ENCODE measurements at places on chromosomes 11 and 22. TPM values are rescaled to one million over a fixed set of nuclear protein-coding genes. Genes with fewer than 3 reads are reported as not detected.

DNA sequence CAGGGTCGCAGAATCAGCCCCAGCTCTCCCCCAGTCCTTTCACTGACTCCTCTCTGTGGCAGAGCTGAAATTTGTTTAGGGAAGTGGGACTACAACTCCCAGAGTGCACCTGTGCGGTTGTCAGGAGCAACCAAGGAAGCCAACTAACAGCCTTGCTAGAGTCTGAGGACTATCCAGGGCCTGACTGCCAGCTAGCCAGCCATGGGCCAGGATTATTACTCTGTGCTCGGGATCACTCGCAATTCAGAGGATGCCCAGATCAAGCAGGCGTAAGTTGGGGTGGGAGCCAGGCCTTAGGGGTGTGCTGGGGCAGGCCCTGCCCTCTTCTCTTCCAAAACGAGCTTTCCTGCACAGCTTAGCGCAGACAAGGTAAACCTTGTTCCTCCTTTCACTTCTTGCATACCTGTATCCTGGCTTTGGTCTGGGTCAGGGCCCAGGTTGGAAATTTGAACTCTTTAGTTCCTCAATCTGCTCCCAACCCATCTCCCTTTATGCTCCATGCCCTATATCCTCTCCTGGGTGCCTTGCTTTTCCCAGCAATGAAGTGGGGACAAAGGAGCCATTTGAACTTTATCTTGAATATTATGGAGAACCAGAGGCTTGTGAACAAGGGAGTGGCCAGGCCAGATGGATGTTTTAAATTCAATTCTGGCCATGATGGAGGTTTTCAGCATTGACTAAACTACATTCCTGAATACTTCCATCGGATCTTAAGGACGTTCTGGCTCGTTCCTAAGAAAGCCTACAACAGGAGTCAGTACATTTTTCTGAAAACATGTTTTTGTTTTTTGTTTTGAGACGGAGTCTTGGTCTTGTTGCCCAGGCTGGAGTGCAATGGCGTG lies at the start of gene DNAJB13:
DNAJB13 (plus strand) TSS at position 158 of the 842 bp plus-strand sequence; CDS start at position 202, 44 bp downstream.
- H3K27ac ChIP-seq = no peak within 1 kb of the TSS
- no peak for DNase-seq
- H3K36me3 ChIP-seq = no peaks in the 10 kb centered on the region
- peaks cover 7% of the 10 kb centered on the region for H3K27me3 ChIP-seq

- no peak for DNase-seq
- no peak overlapping the region for H3K27ac ChIP-seq
- no peaks in the 10 kb centered on the region for H3K4me1 ChIP-seq
- H3K27me3 ChIP-seq = peaks cover 6% of the 10 kb centered on the region
- no peaks in the 10 kb centered on the region for H3K36me3 ChIP-seq
These were observed 44.2 kb downstream of the TENM4 start for GRCh38 chr11:79396674-79397073.

GRCh38 chr11:122898799-122899198 lies 16.2 kb downstream of the JHY start:
- no peak for DNase-seq

DNA sequence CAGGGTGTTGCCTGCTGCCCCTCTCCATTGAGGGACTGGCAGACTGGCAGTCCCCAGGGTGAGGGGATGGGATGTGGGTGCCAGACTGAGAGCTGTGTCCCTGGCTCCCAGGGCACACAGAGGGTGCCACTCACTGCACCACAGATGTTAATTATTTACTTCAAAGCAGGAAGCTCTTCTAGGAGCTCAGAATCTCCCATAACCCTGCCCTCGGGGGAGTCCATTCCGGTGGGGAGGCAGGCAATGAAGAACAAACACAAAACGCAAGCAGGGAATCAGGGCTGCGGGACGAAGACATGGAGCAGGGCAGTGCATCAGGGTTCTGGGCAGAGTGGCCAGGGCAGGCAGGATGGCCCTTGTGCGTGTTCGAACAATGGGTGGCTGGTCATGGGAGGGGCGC lies 24.4 kb upstream of the FLRT1 start:
- no peaks in the 10 kb centered on the region for H3K27me3 ChIP-seq
- H3K4me1 ChIP-seq = peaks cover 17% of the 10 kb centered on the region
- no peak overlapping the region for H3K4me3 ChIP-seq
- DNase-seq = no peak
- no peaks in the 10 kb centered on the region for H3K36me3 ChIP-seq

DNA sequence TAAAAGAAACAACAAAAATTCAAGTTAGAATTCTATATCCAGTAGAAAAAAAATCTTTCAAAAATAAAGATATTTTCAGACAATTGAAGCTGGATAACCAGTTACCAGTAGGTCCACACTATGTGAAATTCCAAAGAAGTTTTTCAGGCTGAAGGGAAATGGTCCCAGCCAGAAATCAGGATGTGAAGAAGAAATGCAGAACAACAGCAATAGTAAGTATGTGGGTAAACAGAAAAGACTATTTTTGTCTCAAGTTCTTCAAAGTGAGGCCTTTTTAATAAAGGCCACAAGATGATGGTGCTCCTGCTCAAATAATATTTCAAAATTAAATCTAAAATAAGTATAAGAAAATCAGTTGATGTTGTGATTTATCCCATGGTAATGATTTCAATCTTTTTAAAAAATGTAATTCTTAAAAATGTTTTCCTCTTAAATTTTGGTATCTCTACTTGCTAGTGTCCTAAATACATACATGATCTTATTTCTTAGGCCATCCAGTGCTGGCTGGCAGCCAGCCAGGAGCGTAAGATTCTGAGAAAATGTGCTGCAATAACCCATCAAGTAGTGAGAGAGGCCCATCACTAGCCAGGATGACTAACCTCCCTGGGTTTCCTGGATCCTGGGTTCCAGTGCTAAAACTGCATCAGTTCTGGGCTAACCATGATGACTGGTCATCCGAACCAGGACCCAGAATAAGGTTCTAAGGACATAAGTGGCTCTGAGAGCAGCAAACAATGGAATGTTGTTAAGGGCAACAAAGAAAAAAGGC lies 15.6 kb upstream of the UCP3 start:
- no peak overlapping the region for H3K27ac ChIP-seq
- no peaks in the 10 kb centered on the region for H3K27me3 ChIP-seq
- H3K36me3 ChIP-seq = peaks cover 3% of the 10 kb centered on the region
- H3K4me1 ChIP-seq = peaks cover 72% of the 10 kb centered on the region
- H3K4me3 ChIP-seq = no peak overlapping the region

- no peaks in the 10 kb centered on the region for H3K27me3 ChIP-seq
- H3K4me1 ChIP-seq = peaks cover 24% of the 10 kb centered on the region
- H3K36me3 ChIP-seq = no peaks in the 10 kb centered on the region
- DNase-seq = no peak
These were observed 614 bp downstream of the NR1H3 start for GRCh38 chr11:47258317-47258902.

DNA sequence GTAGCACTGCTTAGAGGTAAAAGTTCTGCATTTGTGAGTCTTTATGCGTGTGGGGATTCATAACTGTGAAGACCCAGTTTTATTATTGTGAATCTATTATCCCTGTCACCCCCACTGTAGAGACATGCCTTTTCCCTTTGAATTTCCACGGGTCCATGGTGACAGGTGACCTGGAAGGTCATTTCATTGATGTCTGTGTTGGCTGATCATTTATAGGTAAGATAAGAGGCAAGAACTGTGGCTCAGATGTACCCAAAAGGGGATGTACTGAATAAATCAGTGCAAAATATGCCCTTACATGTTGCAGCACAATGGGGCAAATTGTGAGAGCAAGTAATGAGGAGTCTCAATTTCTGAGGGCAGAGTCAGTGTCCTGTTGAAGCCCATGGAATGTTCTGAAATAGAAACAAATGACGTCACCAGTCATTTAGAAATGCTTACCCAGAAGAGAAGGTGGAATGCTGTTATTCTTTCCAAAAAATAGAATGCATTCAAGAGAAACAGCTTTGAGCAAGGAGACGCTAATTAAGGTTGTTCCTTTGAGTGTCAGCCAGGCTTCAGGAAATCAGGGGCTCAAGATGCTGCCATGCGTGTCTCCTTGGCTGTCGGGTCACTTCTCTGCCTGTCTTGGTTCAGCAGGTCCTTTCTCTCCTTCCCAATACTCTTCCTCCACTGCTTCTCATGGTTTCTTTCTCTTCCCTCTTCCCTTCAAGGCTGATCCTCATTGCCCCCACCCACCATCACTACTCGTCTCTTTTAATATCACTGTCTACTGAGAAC lies 118.7 kb upstream of the E2F8 start:
- H3K27ac ChIP-seq = no peak overlapping the region
- no peaks in the 10 kb centered on the region for H3K36me3 ChIP-seq
- no peak for DNase-seq
- H3K27me3 ChIP-seq = peaks cover 4% of the 10 kb centered on the region

DNA sequence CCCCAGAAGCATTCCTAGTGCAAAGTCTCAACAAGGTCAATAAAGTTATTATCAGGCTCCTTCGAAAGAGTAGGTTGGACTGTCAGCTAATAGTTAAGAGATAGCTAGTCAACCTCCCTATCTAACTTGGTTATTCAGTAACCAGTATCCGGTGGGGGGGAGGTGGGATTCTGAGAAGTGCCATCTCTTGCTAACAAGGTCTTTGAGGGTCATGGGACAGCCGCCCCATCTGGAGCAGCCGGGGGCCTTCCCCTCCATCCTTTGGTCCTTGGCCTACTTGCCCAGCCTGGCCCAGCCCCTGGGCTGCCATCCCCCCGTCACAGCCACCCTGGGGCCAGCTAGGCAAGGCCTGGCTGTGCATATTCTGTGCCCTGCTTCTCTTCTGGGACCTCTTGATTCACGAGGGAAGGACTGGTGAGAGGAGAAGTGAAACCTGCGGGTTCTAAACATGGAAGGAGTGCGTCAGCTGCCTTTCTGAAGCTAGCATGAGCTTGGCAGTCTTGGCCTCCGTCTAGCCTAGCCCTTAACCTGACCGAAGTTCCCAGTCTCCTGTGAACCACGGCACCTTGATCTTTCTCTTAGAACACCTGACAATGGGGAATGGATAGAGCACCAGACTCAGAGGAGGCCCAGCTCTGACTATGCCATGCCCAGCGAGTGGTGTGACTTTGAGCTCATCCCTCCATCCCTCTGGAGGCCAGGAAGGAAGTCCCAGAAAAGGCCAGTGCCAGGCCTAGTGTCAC lies 9.3 kb downstream of the SLC37A2 start:
- H3K36me3 ChIP-seq = no peaks in the 10 kb centered on the region
- H3K4me3 ChIP-seq = no peak overlapping the region
- H3K27me3 ChIP-seq = no peaks in the 10 kb centered on the region
- H3K4me1 ChIP-seq = no peaks in the 10 kb centered on the region

- no peak for DNase-seq
- no peaks in the 10 kb centered on the region for H3K36me3 ChIP-seq
- no peak overlapping the region for H3K27ac ChIP-seq
- H3K4me3 ChIP-seq = no peak overlapping the region
- peaks cover 81% of the 10 kb centered on the region for H3K4me1 ChIP-seq
- H3K27me3 ChIP-seq = no peaks in the 10 kb centered on the region
These were observed 3.7 kb downstream of the CBX6 start for GRCh38 chr22:38868286-38868721.

DNA sequence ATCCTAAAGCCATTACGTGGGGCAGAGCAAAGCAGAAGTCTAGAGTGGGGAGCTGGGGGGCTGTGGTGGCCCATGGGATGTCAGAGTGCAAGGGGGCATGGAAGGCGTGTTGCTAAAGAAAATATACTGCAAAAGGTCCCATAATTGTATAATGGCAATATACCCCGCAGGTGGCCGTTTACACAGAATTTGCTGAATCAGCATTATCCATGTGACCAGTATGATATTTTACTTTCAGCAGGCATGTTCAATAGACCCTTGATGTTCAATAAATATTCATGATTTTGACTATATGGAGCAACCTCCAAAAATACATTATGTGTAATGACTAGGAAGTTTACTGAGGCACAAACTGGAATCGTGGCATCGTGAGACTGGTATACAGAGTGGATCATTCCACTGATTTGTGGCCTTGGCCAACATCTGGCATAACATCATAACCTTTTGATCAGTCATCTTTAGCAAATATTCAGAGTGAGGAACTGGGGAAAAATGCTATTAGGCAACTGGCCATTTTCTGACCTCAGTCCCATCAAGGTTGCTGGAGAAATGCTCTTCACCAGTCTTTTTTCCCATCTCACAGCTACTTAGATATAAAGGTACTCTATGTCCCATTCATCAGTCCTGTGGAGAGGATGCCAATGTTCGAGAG lies 29.3 kb upstream of the PPP2R1B start:
- H3K4me1 ChIP-seq = peaks cover 2% of the 10 kb centered on the region
- no peak overlapping the region for H3K4me3 ChIP-seq
- no peak overlapping the region for H3K27ac ChIP-seq
- no peak for DNase-seq

- H3K27ac ChIP-seq = peak overlapping the region; percentile 58
- DNase-seq = no peak
- no peaks in the 10 kb centered on the region for H3K27me3 ChIP-seq
- H3K36me3 ChIP-seq = no peaks in the 10 kb centered on the region
These were observed 24.0 kb upstream of the ACER3 start for GRCh38 chr11:76836613-76837291.

DNA sequence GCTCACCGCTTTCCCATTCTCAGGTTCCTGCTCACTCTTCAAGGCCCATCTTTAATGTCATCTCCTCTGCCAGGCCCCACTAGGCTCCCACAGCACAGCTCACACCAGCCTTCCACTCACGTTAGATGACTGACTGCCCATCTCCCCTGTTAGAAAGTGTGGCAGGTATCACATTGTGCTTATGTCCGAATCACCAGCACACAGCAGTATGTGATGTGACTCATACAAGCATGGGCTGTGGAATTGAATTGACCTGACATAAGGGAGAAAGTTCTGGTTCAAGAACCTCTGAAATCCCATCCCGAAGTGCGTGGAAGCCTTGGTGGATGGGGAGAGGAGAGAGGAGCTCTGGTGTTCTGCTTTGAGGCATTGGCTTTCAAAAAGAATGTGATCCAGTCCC lies 6.5 kb downstream of the VSTM5 start:
- DNase-seq = no peak
- no peaks in the 10 kb centered on the region for H3K36me3 ChIP-seq
- no peak overlapping the region for H3K27ac ChIP-seq
- no peaks in the 10 kb centered on the region for H3K4me1 ChIP-seq

- no peaks in the 10 kb centered on the region for H3K36me3 ChIP-seq
- no peak overlapping the region for H3K4me3 ChIP-seq
- DNase-seq = no peak
- no peaks in the 10 kb centered on the region for H3K27me3 ChIP-seq
- H3K27ac ChIP-seq = no peak overlapping the region
- no peaks in the 10 kb centered on the region for H3K4me1 ChIP-seq
These were observed 801.7 kb downstream of the TBC1D22A start for GRCh38 chr22:47564158-47564450.

DNA sequence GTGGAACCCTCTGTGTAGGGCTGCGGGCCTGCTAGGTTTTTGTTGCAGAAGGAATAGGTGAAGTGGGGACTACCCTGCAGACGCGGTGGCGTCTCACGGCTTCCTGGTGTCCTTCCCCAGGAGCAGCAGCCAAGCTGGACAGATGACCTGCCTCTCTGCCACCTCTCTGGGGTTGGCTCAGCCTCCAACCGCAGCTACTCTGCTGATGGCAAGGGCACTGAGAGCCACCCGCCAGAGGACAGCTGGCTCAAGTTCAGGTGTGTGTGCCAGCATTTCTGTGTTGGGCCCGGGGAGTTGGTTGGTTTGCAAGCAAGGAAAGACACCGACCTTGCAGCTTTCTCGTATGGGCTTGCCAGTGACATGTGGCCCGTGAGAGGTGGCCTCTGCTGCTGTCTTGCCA lies 15.3 kb downstream of the TAB1 start:
- H3K4me3 ChIP-seq = no peak overlapping the region
- peaks cover 10% of the 10 kb centered on the region for H3K4me1 ChIP-seq
- DNase-seq = peak; percentile 60
- H3K36me3 ChIP-seq = peaks cover 3% of the 10 kb centered on the region
- peak overlapping the region; percentile 12 for H3K27ac ChIP-seq

The GLYATL1 gene
- not detected for total RNA-seq

The CYP2D6 gene
- not detected for total RNA-seq

The APOA1 gene
- total RNA-seq = 33.4 TPM

The PATE4 gene
- total RNA-seq = not detected

The HEPHL1 gene
- total RNA-seq = not detected

The NARS2 gene
- 18.5 TPM for total RNA-seq

The SCN2B gene
- 24.2 TPM for total RNA-seq

The CHRM1 gene
- total RNA-seq = not detected

The MYEOV gene
- total RNA-seq = not detected

Measured in heart right ventricle (tissue), 16 donors.